ENCODE measurements at places on chromosomes 4 and X. TPM values are rescaled to one million over a fixed set of nuclear protein-coding genes. Genes with fewer than 3 reads are reported as not detected.

DNA sequence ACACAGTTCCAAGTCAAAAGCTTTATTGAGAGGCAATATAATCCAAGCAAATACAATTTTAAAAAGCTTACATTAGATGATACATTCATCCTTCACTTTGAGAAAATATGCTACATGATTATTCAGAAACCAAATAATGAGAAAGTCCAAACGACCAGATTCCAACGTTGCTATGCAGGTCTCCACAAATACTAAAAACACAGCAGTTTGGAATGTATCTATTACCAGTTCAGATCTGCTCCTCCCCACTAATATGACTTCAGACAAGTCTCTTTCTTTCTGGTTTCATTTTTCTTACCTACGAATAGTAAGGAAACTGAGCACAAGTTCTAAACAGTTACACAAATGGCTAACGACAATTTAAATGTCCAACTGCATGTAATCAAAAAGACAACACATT is 9.5 kb downstream of the NAF1 start:
- no peak for DNase-seq

GRCh38 chr4:47876784-47877546 is 37.4 kb downstream of the NFXL1 start:
- no peak for DNase-seq

- no peak for DNase-seq
Observed at GRCh38 chr4:156309031-156309430, 355.4 kb upstream of the CTSO start.

- no peak for DNase-seq
Observed at GRCh38 chr4:7132249-7132648, 60.1 kb upstream of the SORCS2 start.

- DNase-seq: no peak
Observed at GRCh38 chrX:116198810-116199209, 28.3 kb downstream of the AGTR2 start.

DNA sequence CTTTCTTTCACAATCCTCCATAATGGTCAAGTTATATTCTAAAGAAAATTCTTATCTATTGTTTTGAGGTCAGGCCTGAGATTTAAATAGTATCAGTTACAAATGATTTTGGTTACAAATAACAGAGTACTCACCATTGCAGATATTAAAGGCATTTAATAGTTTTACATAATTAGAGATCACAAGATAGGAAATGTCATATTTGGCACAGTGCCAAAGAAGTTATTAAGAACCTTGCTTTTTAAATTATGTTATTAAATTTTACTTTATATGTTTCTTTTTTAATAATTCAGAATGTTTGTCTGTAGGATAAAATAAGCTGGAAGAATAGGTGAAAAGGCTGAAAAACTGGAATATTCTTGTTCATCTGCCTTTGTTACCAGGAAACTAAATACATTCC is 1174.7 kb downstream of the PCDH18 start:
- no peak for DNase-seq

DNA sequence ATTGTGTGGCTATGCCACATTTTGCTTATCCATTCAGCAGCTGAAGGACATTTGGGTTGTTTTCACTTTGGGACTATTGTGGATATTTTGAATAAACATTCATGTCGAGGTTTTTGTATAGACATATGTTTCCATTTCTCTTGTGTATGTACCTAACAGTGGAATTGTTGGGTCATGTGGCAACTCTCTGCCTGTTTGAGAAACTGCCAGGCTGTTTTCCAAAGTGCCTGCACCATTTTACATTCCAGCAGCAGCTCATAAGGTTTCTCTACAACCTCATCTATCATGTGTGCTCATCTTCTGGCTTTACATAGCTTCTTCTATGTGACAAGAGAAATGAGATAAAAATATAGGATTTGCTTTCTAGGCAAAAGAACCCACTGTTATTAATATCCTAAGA is 29.5 kb upstream of the TSPAN5 start:
- no peak for DNase-seq

GRCh38 chr4:139084804-139085093 is 69.2 kb downstream of the NOCT start:
- no peak for DNase-seq

GRCh38 chrX:13050151-13050550 is 5.7 kb upstream of the FAM9C start:
- DNase-seq: no peak

- DNase-seq: no peak
Observed at GRCh38 chrX:68942104-68942503, 113.3 kb downstream of the EFNB1 start.

GRCh38 chr4:147987252-147987651 is 255.4 kb downstream of the ARHGAP10 start:
- DNase-seq: no peak

- DNase-seq: no peak
Observed at GRCh38 chr4:89277412-89277811, 30.2 kb downstream of the GPRIN3 start.

- DNase-seq: no peak
Observed at GRCh38 chrX:53280331-53281320, 758 bp downstream of the IQSEC2 start.

DNA sequence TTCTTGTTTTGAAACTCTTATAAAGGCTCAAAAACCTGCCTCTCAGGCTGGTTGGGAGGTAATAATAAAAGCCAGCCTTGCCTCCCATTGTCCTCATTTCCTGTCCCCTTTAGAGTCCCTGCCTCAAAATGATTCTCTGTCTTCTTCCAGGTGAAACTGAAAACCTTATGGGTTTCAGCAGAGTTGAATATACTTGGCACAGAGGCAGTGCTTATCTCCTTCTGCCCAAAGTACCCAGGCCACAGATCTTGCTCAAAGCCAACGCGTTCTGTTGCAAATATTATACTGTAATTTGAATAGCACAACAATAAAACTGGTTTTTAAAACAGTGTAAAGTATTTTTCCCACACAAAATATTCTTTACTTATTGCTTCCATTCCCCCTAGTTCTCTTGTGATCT is 183.1 kb upstream of the GIMD1 start:
- DNase-seq: no peak

DNA sequence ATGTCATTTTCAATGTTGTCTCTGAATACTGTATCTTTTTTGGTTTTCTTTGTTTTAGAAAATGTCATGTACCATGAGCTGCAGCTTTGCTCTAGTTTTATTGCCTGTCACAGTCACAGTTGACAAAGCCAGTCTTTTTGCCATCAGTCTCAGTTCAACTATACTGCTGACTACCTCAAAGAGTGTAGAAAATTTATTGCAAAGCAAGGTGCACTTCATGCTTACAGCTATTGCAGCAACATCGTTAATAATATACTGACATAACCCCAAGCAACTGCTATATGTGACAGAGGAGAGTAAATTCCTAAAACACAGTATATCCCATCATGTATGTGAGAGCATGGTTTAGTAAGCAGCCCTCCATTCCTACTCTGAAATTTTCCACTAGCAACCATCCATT is 2022.3 kb downstream of the ARAP2 start:
- no peak for DNase-seq

DNA sequence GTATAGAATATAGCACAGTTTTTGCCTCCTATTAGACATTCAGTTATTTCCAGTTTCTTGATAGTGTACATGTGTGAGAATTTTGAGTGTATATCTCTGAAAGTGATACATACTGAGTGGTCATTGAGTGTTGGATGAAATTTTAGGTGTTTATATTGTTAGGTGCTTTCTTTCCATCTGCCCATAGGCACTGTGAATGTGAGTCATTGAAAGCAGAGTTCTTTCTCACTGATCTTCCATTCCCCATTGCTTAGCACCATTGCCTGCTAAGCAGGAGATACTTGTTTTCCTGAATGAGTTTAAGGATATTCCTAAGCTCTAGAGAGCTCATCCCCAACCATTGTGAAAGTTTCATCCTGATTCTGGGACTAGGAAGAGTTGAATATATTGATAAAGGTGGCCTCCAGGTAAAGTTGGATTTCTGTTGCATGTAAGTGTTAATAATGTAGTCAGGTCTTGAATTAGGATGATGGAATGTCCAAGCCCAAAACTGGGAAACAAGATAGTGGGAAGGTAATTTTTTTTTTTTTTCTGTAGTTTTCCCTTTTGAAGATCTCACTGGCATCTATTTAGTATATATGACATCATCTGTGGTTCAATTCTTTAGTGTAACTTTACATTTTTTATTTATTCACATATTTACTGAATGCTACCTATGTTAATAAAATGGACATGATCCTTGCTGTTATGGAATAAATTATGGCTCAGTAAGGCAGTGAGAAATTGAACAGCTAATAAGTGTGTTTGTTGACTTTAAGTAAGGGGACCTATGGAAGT is 22.1 kb downstream of the UBE2K start:
- no peak for DNase-seq

GRCh38 chrX:138877746-138878145 is 166.2 kb upstream of the FGF13 start:
- no peak for DNase-seq

DNA sequence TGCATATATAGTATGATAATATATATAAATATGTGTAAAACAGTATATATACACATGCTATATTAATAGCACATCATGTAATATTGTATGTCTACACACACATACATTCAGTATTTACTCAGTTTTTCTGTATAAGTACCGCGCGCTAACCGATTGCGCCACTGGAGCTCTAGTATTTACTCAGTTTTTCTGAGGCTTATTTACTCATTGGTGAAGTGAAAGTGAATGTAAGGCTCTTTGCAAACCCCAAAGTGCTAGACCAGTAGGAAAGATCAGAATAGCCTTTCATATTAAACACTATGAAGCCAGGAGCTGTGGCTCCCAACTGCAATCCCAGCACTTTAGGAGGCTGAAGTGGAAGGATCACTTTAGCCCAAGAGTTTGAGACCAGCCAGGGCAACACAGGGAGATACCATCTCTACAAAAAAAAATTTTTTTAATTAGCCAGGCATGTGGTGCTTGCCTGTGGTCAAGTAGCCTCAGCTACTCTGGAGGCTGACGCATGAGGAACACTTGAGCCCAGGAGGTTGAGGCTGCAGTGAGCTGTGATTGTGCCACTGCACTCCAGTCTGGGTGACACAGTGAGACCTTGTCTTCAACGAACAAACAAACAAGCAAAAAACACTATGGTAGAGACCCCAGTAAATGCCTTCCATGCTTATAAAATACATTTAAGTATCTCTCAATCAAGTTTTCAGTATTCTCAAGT is 125.8 kb downstream of the KIT start:
- DNase-seq: no peak

- no peak for DNase-seq
Observed at GRCh38 chrX:136540226-136540625, 8.2 kb downstream of the VGLL1 start.

GRCh38 chrX:153209347-153209746 is 30.3 kb downstream of the MAGEA1 start:
- no peak for DNase-seq

DNA sequence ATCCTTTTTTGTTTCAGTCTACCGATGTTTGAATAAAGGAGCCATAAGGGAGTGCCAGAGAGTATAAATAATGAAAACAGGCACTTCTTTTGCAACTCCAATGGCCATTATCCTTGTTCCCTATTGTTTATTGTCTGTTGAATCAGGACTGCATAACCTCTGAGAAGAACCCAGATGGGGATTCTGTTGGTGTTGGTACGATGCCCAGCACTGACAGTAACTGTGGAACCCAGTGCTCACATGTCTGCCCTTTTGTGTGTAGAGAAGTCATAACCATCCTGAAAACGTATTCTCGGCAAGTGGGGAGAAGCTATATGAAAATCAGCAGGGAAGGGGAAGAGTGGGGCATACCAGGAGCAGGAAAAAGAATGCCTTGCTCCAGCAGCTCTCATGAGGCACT is 195.1 kb upstream of the EDNRA start:
- DNase-seq: no peak

- DNase-seq: no peak
Observed at GRCh38 chr4:185096032-185096653, 46.9 kb upstream of the SLC25A4 start.

GRCh38 chrX:120857240-120857639 is 18.4 kb downstream of the CT47B1 start:
- no peak for DNase-seq

The GAK gene
- 206 TPM for total RNA-seq

The GPAT3 gene
- total RNA-seq: 6.6 TPM

The NEIL3 gene
- total RNA-seq: 2.4 TPM

The PPP1R2C gene
- not detected for total RNA-seq
